ENCODE measurements at places on chromosomes 12 and 14. TPM values are rescaled to one million over a fixed set of nuclear protein-coding genes. Genes with fewer than 3 reads are reported as not detected.
A peak's percentile ranks its signal among the peaks of the same experiment; 100 is the strongest.

DNA sequence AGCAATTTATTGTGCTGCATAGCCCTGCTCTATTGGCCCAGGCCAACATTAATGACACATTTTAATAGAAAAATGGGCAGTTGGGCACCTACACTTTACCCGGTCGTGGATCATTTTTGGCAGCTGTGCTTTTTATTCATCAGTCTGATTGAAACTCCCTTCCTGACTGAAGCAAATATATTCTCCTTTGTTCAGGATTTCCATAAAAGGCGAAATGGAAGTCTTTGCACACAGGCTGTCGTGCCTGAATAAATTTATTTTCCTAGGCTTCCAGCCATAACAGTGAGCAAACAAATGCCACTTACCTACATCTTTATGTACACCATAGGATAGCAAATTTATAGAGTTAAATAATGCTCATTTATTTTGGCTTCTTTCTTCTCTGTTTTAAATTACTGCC lies 480.7 kb upstream of the DCN start:
- DNase-seq, result no peak

DNA sequence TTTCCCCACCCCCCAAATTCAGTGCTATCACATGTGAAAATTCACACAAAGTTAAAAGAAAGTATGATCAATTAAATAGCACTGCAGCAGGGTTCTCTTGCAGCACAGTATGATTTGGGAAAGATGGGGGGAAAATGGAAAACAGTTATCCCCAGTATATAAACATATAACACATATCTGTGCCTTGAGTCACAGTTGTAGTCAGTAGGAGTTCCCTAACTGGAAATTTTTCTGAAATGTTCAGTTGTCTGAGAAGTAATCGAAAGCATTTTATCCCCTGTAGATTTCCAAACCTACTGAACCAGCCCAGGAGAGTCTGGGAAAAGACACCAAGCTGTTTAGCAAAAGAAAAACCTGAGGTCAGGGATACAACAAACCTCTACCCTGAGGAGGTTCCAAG lies 47.0 kb downstream of the C12orf50 start:
- no peak for DNase-seq

Gene SLC35F4
- total RNA-seq, result 1.2 TPM

Gene DPY19L2
- 22.9 TPM for total RNA-seq

Gene MUCL1
- not detected for total RNA-seq

- no peak for DNase-seq
Measured at GRCh38 chr12:46209170-46209569, 59.7 kb downstream of the SLC38A1 start.

DNA sequence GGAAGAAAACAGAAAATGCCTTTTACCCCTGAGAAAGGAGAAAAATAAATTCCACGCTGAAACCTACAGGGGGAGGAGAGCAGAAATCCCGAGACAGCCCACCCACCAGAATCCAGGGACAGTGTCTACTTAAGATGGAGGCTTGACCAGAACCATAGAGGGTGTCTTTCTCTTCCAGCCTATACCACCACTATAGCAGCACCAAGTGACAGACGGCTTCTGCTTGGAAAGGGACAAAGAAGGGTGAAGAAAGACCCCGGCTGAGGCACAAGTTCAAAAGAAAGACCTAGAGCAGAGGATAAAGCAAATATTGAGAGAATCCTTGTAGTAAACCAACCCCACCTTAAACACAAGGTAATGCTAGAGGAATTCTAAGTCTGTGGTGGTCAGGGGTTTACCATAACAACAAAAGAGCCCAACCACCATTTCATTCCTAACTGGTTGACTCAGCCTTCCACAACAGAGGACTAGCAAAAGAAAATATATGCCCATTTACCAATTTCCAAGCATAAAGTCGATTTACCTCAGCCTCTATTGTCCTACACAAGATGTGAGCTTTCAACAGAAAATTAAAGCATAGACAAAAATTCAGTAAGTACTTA lies 105.3 kb upstream of the FOXG1 start:
- DNase-seq, result no peak

- DNase-seq, result no peak
Measured at GRCh38 chr12:117208206-117208605, 17.9 kb upstream of the FBXO21 start.

- no peak for DNase-seq
Measured at GRCh38 chr12:111188436-111188835, 180.5 kb downstream of the PHETA1 start.

Gene RTL1
- 3.6 TPM for total RNA-seq

DNA sequence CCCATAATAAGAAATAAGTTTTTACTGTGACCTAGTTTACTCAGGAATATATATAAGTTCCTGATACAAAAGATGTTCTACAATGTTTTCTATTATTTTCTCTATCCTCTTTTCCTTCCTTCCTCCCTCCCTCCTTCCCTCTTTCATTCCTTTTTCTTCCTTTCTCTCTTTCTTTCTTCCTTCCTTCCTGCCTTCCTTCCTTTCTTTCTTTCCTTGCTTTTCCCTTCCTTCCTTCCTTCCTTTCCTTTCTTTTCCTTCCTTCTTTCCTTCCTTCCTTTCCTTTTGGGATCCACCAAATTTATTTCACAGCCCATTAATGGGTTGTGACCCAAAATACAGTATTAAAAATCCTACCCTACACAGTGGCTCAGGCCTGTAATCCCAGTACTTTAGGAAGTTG lies 3.9 kb upstream of the VDR start:
- no peak for DNase-seq

DNA sequence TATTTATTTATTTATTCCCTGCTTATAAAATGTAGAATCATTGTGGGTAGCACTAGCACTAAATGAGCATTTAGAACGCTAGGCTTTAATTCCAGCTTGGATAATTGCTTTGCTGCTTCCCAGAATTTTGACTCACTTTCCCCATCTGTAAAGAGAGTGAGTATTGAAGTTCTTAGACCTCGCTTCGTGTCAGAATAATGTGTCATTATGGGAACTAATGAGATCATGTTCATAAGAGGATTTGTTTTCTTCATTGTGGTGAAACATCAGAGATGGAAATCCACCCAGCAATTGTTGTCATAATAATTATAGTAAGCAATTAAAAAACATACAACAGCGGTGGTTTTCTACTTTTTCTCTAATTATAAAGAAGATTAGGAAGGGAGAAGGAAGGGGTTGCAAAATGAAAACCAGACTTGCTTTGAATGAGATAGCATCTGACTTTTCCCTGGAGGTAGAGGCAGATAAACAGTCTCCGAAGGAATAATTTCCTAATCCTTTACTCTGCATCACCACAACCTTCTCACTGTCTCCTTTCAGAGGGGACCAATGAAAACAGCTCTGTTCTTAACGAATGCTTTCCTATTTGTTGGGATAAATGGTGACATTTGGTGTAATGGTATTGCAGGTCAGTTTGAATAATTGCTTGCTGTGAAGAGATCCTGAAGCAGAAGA lies 86.8 kb upstream of the ARHGAP5 start:
- peak; percentile 70 for DNase-seq

DNA sequence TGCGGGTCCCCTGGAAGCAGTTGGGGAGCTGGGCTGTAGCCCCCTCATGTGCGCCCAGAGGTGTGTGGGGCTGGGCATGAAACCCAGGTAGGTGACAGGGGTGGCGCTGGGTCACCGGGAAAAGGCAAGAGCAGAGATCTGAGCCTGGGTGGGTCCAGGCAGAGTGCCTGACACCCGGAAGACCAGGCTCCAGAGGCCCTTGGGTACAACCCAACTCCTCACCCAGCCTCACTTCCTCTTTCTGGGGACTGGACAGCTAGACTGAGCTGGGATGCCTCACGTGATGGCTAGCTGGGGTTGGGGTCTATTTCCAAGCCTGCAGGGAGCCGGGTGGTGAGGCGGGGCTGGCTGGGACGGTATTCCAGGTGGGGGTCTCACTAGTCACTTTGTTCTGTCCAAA lies 16.3 kb upstream of the CYP46A1 start:
- DNase-seq, result no peak

Gene TAS2R43
- 1.4 TPM for total RNA-seq

- peak; percentile 10 for DNase-seq
Measured at GRCh38 chr14:87041290-87042020, 951.5 kb downstream of the GALC start.
